Left renal pelvis (tissue), 4 donors: ENCODE measurements at places on chromosomes 11 and 22.
A peak's percentile ranks its signal among the peaks of the same experiment; 100 is the strongest.

DNA sequence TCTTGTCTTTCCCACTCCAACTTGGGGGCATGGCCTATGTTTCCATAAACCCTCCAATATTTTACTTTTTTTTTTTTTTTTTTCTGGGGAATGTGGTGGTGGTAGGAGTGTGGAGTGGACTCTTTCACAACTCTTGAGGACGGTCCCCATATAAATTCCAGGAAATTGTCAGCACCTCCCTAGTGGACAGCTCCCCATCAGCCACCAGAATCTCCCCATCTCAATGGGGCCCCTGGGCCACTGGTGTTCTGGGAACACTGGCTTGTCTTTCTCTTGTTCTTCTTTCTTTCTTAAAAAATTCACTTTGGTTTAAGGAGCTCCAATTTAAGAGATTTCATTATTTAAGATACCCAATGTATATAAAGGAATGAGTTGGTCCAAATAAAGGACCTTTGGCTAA is 74.1 kb downstream of the ADM start:
- DNase-seq: no peak

DNA sequence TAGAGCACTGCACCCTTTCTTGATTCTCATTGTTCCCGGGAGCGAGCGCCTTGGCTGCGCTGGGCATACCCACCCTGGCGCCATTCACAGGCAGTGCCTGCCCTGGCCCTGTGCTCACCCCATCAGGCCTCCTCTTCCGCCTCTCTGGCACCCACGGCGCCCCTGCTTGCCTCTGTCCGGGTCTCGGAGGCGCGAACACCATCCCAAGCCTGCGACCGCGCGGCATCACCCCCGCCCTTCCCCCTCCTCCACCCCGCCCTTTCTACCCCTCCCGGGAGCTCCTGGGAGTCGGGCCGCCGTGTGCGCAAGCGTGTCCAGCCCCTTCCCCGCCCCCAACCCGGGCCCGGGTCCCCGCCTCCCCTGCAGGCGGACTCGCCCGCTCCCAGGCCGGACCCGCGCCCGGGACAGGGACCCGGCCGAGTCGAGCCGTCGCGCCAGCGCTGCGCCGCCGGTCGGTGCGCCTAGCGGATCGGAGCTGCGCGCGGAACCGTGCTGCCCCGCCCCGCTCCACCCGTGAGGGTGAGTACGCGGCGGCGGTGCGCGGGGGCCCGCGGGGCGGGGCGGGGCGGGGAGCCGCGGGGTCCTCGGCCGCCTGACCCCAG is at the start of gene ST3GAL4:
Gene ST3GAL4 (plus strand): TSS at position 363 of the 602 bp plus-strand sequence. CDS start 50,470 bp downstream, outside the sequence.
- peak; percentile 67 for DNase-seq

GRCh38 chr22:21000987-21001600 is 824 bp downstream of the THAP7 start:
- DNase-seq: no peak

DNA sequence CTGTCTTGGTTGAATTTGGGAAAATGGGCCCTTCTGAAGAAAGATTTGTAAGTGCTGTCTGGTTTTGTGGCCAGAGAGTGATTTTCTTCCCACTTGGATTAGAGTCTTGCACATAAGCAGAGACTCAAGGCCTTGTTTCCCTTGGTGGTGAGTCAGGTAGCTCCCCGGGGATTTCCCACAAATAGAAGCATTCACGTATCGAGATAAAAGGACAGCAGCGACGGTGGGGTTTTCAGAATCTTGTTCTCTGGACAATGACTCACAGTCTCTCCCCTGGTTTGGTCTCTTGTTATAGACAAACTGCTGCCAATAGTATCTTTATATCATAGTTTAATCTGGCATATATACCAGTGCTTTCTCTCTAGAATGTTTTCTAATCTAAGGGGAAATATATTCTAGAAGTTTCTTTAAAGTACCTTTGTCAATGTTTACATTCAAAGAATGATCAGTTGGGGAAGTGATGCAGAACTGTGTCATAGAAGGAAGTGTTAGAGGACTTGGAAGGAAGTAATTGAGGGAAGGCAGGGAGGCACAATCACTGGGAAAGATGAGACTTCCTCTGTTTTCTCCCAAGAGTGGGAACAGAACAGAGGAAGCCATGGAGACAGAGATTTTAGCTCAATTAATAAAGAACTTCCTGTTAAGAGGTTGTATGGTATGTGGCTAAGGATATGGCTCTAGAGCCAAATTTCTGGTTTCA is 18.1 kb downstream of the POLA2 start:
- no peak for DNase-seq

DNA sequence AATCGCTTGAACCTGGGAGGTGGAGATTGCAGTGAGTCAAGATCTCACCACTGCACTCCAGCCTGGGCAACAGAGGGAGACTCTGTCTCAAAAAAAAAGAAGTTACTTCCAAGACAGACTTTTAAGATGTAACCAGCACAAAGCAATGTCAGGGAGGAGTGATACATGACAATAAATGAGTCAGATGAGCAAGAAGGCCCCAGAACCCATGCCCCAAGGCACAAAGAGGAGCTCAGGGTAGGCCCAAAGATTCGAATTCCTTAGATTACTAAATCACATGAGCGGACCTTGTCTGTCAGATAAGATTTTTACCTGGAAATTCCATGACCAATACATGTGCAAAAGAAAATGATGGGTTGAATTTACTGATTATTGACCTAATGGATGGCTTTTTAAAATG is 10.5 kb upstream of the JHY start:
- DNase-seq: no peak

DNA sequence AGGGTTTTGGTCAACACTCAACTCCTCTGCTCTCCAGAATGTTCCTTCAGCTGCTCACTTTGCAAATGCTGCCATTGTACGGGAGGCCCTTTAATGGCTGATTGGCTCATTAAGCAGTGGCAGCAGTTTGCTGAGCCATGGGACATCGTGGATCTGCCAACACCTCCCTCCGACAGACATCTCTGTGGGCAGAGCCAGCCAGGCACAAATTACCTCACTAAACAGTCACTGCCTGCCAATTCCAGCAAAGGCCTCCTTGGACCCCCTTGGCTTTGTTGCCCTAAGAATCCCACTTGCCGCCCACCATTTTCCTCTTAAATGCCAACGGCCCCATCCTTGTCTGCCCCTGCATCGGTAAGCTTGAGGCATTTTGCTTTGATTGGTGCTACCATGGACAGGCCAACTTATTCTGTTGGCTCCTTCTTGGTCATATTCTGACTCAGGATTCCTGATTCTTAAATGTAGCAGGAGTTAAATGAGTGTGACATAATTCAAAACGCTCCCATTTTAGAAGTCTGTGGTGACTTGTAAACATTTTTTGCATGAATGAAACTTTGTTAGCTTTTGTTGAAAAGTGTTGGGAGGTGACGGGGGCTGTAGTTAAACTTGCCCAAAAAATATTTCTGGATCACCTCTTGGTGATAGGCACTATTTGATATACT is 57.5 kb upstream of the LMO2 start:
- no peak for DNase-seq

- DNase-seq: no peak
Measured at GRCh38 chr11:19604679-19605375, 107.8 kb upstream of the NAV2 start.

- no peak for DNase-seq
Measured at GRCh38 chr11:95058621-95059020, 8.1 kb upstream of the SRSF8 start.

- DNase-seq: no peak
Measured at GRCh38 chr11:118618115-118618990, 10.9 kb downstream of the PHLDB1 start.

DNA sequence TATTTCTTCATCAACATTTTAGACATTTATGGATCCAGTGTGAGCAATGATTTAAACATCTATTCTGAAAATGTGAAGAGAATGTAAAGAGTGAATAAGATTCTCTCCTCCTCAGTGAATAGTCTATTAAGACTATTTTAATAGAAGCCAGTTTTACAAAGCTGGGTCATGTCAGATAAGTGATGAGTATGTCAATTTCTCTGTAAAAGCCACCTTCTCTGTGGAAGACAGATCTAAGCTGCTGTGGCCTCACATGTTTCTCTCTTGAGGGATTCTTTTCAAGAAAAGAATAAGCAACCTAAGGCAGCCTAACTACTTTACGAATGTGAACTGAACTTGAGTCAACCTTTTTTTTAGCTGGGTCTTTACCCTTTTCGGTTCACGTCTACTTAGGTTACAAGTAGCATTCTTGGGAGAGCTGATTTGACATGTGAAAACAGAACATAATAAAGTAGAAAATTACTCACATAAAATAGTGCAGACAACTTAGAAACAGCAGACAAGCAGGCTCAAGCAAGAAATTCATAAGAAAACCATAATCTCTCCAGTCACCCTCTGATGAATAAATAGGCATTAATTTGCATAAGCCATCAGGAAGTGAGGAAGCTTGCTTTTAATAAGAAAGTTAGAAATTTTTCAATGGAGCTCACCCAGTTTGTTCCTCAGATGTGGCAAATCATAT is 9.9 kb downstream of the CTSC start:
- DNase-seq: no peak

- no peak for DNase-seq
Measured at GRCh38 chr11:17692931-17693330, 26.4 kb upstream of the MYOD1 start.

DNA sequence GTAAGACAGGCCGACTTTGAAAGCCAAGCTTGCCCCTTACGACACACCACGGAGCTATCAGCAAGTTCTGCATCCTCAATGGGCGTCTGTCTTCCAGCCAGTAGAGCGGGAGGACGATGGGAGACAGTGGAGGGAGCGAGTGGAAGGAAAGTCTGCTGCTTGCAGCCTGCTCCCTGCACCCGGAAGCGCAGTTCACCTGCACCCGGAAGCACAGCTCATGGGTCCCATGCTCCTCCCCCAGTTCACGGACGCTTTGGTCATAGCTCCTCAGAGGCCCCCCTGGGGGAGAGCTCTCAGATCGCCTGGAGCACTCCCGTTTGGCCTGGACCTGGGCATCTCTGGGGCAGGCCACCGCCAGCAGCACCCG is 51.3 kb downstream of the FBLN1 start:
- no peak for DNase-seq

DNA sequence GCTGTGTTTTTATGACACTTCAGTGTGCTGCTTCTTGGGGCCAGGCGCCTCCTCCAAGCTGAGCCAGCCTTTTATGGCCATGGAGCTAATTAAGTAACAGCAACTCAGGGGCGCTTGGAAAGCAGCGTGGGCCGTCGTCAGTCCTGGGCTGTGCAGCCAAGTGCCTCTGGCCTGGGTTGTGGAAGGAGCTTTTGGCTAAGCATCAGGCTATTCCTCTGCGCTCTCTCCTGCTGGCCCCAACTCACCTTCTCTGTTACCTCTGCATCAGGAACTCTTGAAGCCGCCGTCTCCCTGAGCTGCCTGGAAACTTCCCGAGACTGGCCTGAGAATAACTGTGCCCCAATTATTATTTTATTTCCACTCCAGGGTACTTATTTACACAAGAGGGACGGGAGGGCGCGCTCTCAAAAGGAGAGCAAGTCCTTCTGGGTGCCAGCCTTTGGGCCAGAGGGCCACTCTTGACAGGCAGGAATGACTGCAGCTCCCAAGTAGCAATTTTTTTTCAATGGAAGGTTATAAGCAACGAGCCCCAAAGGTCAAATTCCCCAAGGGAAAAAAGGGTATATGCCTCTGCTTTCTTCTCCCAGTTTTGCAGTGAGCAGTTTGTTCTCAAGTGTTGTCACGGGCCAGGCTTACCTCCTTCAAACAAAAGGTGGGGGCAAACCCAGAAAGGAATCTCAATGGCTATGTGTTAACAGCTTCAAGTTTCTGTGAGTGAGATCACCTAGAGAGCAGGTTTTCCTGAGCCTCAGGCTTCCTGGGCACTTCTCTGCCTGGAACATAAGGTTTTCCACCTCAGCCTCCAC is 38.5 kb upstream of the NAV2 start:
- DNase-seq: no peak

GRCh38 chr22:17578136-17578754 is 14.9 kb downstream of the SLC25A18 start:
- no peak for DNase-seq

GRCh38 chr22:45552580-45553350 is 50.1 kb downstream of the FBLN1 start:
- no peak for DNase-seq

- DNase-seq: no peak
Measured at GRCh38 chr11:124751741-124752470, at the start of gene VSIG2. VSIG2 (minus strand) TSS chr11:124752255; CDS start chr11:124752137, 118 bp downstream.

DNA sequence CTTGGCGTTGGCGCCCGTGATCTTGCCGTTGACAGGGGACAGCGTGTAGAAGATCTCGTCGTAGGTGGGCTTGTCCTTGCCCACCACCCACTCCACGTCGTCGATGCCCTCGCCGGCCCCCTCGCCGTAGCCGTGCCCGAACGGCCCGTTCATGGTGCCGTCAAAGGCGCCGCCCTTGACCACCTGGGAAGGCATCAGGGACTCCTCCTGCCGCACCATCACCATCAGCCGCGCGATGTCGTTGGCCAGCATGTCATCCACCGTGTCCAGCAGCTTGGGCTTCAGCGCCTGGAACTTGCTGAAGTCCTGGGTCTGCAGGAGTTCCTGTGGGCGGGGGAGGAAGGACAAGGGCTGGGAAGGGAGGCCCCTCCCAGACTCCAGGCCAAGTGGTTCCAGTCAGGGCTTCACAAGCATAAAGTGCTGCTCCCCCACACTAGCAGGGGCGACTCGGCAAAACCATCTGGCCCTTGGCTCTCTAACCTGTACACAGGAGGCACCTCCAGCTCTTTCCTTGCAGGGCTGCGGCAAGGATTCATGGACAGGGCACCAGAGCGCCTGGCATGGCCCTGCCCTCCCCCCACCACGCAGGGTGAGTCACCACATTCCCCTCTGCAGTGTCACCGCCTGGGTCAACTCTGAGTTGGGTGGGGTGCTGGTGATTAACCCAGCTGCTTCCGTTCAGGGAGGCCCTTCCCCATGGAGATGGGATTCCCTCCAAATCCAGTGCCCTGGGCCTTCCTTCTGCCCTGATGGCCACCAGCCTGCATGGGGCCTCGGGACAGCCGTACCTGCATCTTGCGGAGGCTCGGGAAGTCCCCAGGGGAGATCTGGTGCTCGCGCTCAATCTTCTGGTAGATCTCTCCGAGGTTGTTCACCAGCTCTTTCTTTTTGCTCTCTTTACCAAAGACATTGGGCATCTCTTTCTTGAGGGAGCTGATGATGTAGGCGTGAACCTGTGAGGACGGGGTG is 10.4 kb upstream of the CDC42BPG start:
- DNase-seq: no peak

GRCh38 chr11:46778416-46778815 is 59.4 kb downstream of the F2 start:
- DNase-seq: no peak

- no peak for DNase-seq
Measured at GRCh38 chr22:50218996-50219727, 18.4 kb downstream of the SELENOO start.

DNA sequence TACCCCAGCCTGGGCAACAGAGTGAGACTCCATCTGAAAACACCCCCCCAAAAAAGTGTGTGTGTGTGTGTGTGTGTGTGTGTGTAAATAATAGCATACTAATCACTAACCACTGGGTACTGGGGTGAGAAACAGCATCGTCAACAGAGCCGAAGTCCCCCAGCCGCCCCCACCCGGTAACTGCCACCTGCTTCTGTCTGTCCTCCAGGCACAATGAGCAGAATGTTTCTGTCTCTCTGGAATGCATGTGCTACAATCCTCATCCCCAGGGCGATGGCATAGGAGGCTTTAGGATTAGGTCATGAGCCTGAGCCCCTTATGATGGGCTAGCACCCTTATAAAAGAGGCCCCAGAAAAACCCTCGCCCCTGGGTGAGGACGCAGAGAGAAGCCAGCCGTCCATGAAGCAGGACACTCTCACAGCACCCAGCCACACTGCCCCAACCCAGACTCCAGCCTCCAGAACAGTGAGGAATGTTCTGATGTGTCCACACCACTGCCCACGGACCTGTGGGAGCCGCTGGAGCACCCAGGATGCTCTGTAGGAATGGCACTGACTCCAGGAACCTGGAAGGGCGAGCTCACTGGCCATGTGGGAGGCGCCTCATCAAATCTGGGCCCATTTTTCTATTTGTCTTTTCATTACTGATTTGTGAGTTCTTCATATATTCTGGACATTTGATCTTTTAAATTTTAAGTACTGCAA is 9.9 kb downstream of the TTLL8 start:
- DNase-seq: no peak
